ENCODE measurements at places on chromosomes 12 and 14.

DNA sequence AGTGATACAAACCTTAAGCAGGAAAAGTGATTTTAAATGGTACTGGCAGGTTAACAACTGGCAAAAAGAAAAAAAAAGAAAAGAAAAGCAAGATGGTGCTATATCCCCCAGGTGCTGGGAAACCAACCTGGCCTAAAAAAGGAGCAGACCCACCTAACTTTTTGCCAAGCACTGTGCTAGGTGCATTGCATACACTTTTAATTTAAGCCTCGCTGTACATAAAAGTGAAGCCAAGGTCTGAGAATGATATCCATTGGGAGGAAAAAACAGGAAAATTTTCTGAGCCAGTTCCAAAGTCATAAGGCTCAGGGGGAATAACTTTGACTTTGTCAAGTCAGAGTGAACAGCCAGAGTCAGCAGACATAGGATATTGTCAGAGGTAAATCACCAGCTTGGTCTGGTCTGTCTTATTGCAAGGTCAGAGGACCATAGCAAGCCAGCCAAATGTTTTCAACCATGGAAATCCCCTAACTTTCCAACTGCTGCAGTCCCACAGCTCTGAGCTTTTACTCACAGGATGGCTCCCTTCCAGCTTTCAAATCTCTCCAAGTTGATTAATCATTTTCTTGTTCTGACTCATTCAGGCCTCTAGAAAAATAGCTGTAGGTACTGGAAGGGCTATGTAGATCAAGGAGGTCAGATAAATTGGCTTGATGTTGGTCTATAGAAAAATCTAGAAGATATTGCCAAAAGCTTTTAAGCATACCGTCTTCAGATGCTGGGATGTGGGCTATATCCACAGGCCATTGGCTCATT, 412.9 kb downstream of the RAD51B start:
- DNase-seq = no peak

- DNase-seq = no peak
These were observed 13.6 kb upstream of the MYBPC1 start for GRCh38 chr12:101581190-101581589.

DNA sequence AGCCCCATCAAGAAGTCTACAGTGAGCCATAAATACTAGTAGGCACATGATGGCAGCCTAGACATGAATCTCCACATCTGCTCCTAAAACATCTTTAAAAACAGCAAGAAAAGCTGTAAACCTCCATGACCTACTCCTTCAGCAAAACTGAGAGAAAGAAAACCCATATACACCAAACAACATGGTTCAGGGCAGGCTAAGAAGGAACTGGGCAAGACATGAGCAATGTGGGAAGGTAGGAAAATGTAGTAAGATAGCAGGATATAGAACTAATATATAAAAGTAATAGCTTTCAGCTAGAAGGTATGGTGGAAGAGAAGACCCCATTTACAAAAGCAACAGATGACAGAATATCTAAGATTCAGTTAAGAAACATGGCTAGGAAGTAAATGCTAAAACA, 88.8 kb downstream of the RPS6KA5 start:
- no peak for DNase-seq

DNA sequence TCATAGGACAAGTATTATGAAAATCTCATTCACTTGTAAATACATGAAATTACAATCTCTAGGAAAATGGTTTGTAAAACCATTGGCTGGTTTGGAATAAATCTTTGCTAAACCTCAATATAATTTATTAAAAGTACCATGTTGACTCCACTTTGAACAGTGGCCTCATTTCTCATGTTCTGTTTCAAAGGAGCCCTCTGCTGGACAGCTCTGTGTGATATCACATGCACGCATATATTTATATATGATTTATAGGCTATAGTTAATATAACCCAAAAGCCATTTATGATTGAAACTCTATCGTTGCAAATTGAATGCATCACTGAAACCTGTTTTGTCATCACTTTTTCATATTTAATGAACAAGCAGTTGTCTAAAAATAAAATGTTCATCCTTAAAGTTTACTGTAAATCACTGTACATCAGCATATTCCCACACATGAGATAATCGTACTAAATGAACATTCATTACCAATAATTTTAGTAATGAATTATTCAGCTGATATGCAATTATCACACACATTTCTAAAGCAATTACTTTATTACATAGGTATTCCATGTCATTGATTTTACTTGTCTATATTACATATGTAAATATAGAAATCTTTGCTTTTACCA, 493.8 kb downstream of the NPAS3 start:
- DNase-seq = no peak

- no peak for DNase-seq
These were observed 11.7 kb upstream of the NAA30 start for GRCh38 chr14:57378661-57379060.

DNA sequence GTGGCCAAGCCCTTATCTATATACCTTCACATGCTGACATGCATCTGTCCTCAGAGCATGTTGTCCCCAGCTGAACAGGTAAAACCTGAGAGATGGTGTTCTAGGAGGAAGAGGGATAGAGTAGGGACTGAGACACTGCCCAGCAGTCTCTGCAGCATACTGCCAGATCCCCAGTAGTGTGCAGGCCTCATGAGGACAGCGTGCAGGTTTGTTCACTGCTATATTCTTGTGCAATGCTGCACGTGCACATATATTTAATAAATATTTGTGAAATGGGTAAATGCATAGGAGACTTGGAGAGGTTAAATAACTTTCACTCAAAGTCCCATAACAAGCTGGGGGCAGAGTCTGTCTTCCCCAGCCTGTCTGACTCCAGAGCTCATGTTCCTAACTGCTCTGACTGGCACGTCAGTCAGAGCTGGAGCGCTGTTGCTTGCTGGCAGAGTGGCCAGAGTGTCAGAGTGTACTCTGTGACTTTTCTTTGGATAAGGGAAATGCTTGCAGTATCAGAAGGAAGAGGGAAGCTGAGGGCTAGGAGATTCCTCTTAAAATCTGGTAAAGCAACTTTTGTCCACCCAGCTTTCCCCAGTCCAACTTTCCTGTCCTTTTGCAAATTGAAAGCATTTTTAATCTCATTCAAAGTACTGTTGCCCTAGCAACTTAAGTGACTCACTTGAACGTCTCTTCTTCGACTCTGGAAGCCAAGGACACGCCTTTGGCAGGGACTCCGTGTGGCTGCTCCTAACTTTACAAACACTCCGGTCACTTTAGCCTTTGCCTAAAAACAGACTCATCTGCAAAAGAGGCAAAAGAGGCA, 14.9 kb upstream of the POLR3B start:
- no peak for DNase-seq

All from stimulated activated naive CD4-positive, alpha-beta T cell (primary cell).